ENCODE measurements at places on chromosomes 7 and 10.

DNA sequence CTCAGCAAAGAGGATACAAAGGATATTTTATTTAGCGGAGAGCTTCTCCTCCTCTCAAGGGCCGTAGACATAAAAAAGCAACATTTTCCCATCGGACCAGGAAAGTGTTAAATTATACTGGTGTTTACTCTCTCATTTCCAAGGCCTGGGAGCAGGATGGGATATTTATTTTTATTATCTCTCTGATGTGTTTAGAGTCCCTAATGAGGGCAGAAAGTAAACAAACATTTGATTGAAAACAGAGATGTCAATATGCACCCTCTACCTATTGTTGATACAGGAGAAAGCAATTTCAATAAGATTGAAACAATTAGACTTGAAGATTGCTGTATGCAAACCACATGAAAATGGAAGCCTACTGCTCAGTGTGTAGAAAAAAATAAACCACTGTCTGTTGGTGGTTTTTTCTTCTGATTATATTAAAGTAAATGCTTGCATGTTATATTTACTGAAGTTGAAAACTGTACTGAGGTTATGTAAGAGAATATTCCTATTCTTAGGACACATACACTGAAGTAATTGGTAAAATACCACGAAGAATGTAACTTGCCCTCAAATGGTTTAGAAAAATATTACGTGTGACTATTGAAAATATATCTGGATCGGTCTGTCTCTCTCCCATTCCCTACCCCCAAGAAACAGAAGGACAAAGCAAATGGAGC lies 59.3 kb downstream of the ATXN7L1 start:
- no peak for DNase-seq

GRCh38 chr10:105185161-105185560 lies 544.1 kb downstream of the SORCS3 start:
- DNase-seq, result no peak

DNA sequence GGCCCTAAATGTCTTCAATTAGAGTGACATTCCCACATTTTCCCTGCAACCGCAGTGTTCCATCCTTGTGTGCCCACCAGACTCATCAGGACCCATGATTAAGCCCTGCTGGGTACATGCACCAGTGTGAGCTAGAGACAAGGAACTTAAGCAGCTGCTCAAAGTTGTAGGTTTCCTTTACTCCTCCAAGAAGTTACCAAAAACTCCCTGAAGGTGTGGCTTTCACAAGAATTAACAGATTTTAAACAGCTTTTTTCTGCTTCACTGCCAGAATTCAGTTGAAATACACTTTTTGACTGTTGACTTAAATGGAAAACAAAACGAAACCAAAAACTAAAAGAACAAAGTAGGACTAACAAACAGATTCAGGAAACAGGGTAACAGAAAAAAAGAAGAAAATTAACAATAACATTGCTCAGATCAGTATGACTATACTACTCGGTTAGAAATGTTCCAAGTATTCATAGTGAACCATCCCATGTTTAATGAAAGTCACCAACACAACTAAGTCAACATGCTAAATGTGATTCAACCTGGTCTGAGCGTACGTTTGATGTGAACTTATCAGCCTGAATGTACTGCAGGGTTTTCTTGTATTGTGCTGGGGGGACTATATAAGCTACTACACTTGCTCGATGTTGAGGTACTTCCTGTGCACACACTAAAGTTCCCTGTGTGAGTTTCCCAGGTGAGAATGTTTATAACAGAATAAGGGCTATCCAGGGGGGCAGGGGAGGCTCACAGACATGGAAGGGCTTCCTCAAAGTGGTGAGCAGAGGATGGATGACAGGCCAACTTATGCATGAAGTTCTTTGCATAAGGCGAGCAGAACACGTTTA lies 22.2 kb downstream of the SLC37A3 start:
- no peak for DNase-seq

DNA sequence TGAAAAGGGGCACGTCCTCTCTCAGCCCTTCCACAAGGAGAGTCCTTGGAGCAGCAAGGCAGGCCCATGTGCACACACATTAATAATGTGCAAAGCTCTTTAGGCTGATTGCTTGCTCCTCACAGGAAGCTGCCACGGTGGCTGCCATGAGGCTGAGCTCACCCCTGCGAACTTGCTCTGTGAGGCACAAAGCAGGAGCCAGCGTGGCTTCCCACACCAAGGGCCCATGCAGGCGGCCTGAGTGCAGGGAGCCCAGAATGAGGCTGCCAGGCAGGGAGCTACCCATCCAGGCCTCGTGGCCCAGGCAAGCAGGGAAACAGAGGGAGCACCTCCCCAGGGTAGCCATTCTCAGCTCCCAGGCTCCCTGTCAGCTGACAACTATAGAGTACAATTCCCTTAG lies 242.9 kb downstream of the GRID1 start:
- DNase-seq, result no peak

- no peak for DNase-seq
These were observed 14.1 kb downstream of the ZNF398 start for GRCh38 chr7:149161241-149161848.

- no peak for DNase-seq
These were observed 6.4 kb upstream of the TNRC18 start for GRCh38 chr7:5429857-5430611.

- no peak for DNase-seq
These were observed 364.8 kb downstream of the SFMBT2 start for GRCh38 chr10:7045891-7046599.

DNA sequence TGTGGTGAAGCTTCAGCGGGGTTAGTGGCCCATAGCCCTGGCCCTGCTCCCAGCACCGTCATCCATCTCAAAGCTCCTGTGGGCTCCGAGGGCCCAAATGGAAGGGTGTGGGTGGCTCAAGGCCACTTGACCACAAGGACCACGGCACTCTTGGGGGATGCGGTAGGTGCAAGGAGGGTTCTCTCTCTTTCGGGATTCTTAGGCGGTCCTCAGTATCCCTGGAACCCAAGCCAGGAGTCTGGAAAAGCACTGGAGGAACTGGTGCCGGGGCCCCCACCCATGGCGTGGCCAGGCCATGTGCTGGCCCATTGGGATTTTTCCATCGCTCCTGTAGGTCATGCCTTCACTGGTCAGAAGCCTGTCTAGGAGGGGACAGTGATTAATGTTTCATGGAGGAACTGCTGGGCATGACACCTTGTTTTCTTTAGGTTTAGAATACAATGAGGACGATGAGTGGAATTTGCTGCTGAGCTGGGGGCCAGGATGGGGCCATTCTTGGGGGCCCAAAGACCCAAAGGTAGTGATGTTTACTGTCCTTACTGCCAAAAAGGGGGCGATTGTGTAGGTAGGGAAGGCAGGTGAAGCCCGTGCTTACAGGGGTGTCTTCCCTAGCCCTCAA lies 16.7 kb downstream of the AQP1 start:
- no peak for DNase-seq
